Uterus (tissue), 4 donors: ENCODE measurements at places on chromosomes 7 and 10.

DNA sequence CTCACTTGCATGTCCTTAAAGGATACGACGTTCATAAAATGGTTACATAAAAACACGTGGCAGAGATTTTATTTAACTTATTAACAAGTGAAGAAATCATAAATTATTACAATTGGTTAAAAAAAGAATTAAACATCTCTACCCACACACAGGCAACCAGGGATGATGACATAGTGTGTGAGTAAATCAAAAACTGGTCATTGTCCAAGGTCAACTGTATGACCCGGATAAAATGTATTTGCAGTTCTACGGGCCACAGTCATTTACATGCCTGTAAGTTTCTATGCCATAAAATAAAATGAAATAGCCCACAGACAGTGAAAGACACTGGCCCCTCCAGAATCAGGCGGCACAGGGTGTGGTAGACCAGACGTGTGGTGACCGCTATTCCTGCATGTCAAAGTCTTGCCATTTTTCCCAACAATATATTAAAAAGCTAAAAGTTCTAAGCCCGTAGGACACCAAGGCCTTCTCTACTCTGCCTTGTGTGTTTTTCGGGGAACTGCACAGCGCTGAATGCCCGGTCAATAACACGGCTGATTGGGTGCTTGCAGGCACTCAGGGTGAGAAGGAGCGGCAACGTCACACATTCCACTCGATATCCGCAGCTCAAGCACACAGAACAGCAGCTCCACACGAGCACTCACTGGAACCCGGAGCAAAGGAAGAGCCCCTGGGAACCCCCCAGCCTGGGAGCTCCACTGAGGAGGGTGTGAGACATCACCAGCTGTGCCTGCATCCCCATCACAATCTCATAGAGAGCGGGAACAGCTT is 143.3 kb upstream of the PPP2R2D start:
- no peak for DNase-seq

DNA sequence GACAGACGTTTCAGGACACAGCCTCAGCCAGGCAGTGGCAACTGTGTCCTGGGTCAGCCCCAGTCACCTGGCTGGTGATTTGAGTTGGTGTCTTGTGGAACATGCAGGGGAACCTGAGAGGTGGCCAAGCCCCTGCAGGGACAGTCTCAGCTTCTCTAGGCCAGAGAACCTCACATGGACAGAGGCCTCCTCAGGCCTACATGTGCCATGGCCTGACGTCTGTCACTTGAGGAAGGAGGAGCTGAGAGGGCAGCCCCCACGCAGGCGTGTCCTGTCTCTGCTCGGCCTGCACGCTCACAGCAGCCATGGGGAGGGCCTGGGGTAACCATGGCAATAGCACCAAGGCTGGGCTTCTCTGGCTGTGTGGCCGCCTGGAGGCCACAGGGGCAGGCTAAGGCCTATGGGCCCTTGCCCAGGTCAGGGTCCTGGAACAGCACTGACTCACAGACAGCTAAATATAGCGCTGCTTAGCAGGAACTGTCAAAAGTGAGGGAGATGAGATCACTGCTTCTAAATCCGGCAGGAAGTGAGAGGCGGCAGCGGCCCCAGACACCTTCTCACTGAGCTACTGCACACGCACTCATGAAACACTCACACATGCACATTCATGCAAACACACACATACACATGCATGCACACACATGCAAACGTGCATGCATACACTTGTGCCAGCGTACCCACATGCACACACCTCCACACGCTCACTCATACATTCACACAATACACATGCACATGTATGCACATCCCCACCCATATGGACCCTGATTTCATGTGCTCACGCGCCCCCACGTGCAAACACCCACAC is 57.0 kb downstream of the YKT6 start:
- DNase-seq = peak; percentile 31

- DNase-seq = no peak
These were observed 82.3 kb upstream of the ARID5B start for GRCh38 chr10:61819208-61819607.

DNA sequence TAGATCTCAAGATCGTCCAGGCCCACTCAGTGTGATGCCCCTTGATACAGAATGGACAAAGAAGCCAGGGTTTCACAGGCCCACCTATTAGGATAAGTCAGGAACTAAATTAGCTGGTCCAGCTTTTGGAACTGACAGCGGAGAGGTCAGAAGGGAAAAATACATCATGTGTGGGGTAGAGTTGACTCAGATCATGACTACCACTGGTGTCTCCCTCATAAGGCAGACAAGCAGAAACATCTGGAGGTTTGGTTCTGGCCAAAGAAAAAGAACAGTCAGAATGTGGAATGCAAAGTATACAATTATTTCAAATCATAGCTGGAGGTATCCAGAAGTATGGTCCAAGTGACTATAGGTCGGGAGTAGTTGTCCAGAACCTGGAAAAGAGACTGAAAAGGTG is 621.1 kb upstream of the CELF2 start:
- no peak for DNase-seq

DNA sequence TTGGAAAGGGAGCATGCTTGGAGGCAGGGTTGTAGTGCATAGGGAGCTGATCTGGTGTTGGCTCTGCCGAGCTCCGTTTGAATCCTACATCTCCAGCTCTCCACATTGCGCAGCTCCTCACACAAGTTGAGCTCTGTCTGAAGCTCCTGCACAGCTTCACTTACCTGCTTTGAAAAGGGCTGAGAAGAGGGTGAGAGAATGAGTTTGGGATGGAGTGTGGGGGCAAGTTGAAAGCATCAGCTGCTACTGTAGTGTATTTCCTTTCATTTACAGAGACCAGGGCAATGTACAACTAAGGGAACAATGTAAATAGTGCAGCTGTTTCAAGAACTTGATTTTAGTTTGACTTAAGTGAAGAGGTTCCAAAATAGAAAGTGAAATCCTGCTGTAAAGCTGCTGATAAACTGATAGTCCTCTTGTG is 88.5 kb downstream of the VTI1A start:
- no peak for DNase-seq

- no peak for DNase-seq
These were observed 43.3 kb upstream of the TMEM248 start for GRCh38 chr7:66877577-66878300.

DNA sequence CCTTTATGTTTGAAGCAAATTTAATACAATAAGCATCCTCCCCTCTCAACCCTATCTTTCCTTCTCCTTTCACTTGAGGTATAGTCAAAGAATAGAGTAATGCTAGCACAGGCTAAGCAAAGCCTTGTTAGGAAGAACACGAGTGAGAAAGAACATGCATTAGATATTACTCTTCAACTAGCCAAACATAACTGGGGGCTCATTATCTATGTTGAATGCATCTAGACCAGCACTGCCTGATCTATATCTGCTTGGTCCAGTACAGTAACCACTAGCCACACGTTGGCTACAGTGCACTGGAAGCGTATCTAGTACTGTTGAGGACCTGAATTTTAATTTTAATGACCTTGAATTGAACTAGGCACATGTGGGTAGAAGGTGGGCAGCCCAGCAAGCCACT is 21.0 kb downstream of the SFMBT2 start:
- no peak for DNase-seq

DNA sequence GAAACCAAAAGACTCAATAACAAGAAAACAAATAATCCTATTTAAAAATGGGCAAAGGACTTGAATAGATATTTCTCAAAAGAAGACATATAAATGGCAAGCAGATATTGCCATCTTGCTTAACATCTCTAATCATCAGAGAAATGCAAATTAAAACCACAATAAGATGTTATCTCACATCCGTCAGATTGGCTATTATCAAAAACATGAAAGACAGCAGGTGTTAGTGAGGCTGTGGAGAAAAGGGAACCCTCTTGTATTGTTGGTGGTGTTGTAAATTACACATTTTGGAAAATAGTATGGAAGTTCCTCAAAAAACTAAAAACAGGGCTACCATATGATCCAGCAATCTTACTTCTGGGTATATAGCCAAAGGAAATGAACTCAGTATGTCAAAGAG is 25.7 kb downstream of the OPALIN start:
- no peak for DNase-seq

DNA sequence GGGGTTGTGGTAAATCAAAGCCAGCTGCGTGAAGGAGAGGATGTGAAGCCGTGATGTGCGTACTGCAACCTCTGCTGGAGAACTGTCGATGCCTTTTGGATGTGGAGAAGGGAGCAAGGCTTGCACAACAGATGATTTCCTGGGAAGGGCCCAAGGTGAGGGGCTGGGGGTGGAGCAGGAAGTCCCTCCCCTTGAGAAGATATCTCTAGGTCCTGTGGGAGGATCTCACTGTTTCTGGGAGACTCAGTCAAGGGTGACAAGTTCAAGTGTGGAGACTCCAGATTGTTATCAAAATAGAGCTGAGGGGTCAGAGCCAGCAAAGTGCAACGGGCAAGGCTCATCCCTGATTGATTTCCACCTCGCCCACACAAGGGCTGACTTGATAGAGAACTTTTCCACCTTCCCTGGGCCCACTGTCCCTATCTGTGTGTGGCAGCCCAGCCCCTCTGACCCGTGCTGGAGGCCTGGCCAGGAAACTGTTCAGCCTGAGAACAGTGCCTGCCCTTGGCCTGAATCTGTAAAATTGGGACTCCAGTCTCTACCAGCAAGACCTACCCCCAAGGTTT is 55.0 kb downstream of the COL13A1 start:
- DNase-seq = no peak

DNA sequence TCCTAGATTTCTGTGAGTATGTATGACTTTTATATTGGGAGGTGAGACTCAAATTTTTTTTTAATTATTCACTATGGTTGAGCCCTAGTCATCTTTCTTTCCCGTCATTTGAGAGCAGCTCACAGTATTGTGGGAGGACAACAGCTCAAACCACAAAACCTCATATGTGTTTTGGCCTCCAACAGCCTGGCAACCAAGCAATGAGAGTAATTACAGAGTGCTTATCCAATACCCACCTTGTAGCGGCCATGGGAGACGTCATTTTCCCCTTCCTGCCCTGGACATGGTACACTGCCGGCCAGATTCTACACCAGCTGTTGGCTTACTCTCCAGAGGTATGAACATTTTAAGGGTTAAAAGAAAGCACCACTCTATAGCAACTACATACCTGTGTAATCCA is 49.1 kb downstream of the DOCK4 start:
- DNase-seq = no peak
